ENCODE measurements at places on chromosomes 11 and 22.
A peak's percentile ranks its signal among the peaks of the same experiment; 100 is the strongest.

DNA sequence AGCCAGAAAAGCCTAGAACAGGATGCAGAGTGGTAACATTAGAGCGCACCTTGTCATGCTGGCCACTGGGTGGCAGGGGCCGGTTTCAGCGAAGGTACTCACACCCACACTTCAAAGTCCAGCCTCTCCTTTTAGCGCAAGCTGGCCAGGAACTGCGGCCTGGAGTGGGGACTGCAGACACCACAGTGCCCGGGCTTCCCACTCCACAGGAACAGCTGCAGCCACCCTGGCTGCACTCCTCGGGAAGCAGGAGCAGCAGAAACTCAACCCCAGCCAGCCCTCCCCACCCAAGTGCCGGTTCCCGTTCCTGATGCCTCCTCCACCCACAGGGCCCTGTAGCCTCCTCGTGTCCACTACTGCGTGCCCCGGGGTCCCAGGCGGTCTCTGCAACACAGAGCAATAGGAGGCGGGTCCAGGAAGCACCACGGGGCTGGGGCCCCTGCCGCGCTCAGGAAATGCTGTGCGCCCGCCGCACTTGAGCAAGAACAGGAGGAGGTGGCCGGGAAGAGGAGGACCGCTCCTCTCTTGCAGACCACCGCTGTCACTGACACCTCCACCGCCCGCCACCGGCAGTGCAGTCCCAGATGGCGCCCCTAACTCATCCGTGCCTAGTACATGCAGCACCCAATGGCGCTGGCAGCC is 2.2 kb downstream of the RFPL2 start:
- DNase-seq: peak; percentile 30

- no peak for DNase-seq
Measured at GRCh38 chr22:27115816-27116256, 458.4 kb downstream of the MIAT start.

DNA sequence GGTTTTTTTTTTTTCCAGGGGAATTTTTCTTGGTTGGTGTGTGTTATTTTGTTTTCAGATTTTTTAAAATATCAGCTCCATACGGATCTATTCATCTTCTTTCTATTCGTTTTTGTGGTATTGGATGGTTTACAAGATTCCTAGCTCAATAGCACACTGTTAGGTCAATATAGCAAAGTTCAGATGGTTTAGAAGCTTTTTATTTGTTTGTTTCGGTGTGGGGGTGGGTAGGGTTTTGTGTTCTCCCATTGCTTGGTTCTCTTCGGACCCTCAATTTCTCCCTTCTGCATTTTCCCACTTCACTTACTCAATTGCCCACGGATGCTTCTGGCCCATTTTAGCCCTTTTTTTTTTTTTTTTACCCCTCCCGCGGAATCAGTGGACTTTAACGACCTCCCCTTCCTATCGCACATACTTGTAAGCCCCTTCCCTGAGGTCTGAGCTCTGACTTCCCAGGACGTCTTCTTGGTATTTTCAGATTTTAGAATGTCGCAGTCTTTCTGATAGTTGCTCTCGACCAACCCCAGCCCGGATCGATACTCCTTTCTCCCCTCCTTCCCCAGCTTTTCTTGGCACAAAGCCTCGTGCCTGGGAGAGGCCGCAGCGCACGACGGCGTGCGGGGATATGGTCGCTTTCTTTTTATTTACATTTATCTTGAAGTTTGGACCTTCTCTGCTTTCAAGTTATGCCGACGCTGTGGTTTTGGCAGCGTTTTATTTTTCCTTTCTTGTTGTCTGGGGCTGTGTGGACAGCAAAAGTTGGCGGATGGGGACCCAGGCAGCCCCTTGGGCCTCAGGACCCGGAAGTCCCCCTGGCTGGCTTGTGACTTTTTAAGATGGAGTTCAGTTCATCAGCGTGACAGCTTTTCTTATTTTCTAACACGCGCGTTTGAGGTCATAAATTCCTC is 4.4 kb upstream of the SPDYC start:
- no peak for DNase-seq

DNA sequence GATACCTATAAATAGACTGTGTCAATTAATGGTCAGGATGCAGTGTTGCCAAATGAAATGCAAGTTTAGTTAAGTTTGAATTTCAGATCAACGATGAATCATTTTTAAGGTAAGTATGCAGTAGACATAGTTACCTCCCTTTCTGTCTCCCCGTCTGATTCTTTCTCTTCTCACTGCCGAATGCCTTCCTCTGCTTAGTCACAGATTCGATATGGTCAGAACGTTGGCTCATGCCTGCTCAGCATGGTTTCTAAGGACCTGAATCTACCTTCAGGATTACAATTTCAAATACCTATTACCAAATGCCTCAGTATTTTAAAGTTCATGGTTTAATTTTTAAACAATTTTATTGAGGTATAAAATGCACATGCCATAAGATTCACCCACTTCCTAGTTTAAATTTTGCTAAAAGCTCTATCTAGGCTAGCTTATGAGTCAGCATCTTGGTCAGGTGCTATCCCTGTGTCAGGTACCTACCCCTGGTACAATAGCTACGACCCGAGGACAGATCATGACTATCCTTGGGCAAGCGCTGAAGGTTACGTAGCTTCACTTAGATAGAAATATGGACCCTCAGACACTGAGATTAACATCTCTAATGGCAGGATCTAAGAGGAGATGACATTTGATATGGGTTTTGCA is 78.2 kb upstream of the SPON1 start:
- no peak for DNase-seq

GRCh38 chr11:129418039-129418438 is 42.4 kb downstream of the BARX2 start:
- DNase-seq: no peak

DNA sequence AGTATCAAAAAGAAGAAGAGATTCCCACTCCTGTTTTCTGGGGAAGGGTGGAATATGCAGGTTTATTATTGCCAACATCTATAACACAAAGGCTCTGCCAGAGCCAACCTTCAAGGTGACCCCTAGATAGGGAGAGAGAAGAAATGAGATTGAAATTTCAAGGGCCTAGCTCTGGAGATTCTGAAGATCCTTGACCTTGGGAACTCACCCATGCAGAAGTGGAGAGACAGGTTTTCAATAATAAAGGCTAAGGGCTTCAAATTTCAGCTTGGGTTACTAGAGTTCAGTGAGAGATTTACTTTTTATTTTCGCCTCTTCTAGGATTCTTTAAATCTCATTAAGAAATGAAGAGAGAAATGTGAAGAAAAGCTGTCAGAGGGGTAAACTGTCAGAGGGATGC is 98.4 kb downstream of the CD44 start:
- DNase-seq: no peak

DNA sequence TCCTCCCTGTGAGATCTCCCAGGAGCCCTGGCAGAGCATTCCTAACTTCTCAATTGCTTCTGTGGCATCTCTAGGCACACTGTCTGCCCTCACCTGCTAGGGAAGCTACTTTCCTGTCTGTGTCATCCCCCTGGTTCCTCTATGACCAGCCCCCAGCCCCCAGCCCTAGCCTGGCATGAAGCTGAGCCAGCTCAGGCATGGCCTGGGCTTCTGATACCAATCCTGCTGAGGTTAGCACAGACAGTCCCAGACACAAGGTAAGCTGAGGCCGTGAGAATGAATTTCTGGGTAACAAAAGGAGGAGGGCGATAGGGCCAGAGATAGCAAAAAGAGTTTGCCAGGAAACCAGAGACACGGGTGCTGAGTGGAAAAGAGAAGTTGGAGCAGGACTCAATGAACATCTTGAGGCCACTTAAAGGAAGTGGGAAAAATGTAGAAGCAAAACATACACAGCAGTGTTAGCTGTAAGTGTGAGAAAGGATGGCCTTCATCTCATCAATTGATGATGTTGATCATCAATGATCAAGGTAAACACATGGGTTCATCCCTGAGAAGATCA is 87.6 kb upstream of the PICALM start:
- DNase-seq: no peak

Data from hematopoietic multipotent progenitor cell treated with erythropoietin and hydrocortisone succinate and interleukin-3 and kit ligand, for 17 days (in vitro differentiated cells).